Kidney capillary endothelial cell (primary cell): ENCODE measurements at places on chromosomes 13 and 19.

DNA sequence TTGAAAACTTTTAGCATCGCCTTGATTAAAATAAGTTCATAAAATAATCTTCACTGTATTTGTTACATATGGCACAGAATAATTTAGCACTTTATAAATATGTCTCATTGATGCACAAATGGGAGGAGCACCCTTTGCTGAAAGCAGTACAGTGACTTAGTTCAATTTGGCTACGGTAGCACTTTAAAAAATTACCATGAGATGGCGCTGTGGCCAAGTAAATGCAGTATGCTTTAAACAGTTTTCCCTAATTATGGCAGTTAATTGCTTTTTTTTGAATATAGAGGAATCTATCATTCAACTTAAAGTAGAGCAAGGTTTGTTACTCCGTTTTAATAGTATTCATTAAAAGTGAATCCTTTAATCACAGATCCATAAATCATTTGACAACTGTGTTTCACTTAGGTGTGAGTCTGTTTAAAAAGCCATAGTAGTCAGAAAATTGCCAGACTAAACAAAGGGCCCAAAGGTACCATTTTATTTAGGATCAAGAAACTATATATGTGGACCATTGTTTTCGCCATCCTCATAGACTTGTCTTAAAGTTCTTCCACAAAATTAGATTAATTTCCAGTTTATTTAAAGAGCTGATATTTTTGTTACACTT is 34.7 kb upstream of the ESD start:
- peak; percentile 52 for DNase-seq

GRCh38 chr13:33262062-33262487 is 23.5 kb downstream of the STARD13 start:
- no peak for DNase-seq

GRCh38 chr13:48496271-48497161 is 36.4 kb downstream of the RCBTB2 start:
- DNase-seq, result no peak

GRCh38 chr13:96431044-96431581 is 341.2 kb downstream of the HS6ST3 start:
- no peak for DNase-seq

DNA sequence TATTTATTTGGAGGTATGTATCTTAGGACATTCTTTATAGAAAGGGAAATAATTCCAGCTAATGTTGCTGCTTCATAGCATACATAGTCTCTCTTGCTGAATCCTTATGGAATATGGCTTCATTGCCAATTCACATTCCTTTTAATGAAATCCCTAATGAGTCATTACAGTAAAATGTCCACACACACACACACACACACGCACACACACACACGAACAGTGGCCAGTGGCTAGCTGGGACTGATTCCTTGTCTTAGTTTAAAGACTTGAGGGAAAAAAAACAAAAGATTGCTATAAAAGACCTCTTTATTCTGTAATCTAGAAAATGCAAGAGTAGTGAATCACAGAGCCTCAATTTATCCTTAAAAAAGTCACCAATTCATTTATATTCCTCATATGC is 301.6 kb downstream of the SLITRK6 start:
- DNase-seq, result no peak
